ENCODE measurements at places on chromosomes 4 and X.
A peak's percentile ranks its signal among the peaks of the same experiment; 100 is the strongest.

GRCh38 chrX:153388722-153389459 lies 12.3 kb downstream of the PNMA6E start:
- no peak for DNase-seq

GRCh38 chr4:90219822-90220221 lies 92.6 kb downstream of the CCSER1 start:
- no peak for DNase-seq

DNA sequence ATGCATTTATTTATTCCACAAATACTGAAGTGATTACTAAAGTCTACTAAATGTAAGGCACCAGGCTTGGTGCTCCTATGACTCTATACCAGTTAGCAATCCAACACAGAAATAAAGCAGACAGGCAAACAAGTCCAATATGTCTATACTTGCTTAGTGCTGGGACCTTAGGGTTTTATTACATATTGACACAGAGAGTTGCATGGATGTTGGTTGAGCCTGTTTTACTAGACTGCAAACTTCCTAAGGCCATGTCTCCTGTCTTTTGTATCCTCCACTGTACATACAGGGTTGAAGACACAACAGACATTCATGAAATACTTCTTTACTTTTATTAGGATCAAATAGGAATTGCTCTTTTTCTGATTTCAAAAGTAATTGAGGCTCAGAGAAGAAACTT lies 69.0 kb downstream of the LNX1 start:
- no peak for DNase-seq

GRCh38 chrX:45824471-45824870 lies 623.8 kb upstream of the DIPK2B start:
- no peak for DNase-seq

GRCh38 chrX:135275973-135276372 lies 24.1 kb downstream of the ETDA start:
- no peak for DNase-seq

DNA sequence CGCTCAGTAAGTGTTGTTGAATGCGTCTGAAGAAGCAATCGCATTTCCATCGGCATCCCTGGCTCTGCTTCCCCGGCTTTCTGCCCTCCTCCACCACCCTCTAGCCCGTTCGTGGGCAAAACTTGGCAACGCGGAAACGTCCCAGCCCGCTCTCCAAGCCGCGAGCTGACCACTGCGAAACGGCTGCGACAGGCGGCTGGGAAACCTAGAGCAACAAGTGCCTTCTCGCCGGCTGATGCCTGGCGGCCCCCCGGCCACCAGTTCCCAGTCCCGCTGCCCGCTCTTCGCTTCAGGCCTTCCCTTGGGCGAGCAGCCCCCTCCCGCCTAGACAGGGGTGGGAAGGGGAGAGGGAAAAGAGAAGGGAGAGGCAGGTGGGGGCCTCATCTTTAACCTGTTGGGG lies 837 bp downstream of the CITED1 start:
- DNase-seq = no peak

- no peak for DNase-seq
Measured at GRCh38 chr4:176526704-176527103, 206.9 kb downstream of the SPCS3 start.

GRCh38 chr4:138598226-138598625 lies 356.1 kb upstream of the SLC7A11 start:
- DNase-seq = no peak

DNA sequence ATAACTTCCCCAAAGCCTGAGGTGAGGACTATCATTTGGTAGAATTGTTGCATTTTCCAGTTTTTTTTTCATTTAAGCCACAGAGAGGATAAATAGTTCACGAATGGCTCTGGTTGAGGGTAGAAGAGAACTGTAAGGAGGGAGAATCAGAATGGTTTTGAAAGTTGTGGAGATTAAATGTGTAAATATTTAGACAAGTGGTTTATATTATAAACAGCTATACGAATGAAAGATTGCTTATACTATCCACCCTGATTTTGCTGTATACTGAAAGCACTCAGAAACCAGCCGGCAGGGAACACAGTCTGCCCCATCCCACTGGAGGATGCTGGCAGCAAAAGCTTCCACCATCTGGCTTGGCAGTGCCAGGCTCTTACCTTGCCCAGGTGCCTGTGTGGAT lies 341.1 kb downstream of the RAPGEF2 start:
- no peak for DNase-seq

DNA sequence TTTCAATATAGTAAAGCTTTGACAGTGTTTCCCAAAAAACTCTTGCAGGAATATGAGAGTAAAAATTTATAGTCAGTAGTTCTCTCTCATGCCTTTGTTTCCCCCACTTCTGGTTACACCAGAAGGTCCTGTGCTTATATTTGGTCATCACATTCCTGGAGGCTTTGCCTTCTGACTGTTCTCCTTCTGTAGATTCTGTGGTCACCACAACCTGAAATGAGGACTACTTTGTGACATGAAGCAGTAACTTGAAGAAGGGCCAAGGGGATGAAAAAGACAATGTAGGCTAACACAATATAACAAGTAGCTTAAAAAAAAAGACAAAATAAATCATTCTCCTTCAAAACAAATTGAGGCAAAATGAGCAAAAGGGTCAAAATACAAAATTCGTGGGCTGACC lies 366.2 kb upstream of the NR3C2 start:
- no peak for DNase-seq

GRCh38 chrX:53483838-53484405 lies 49.8 kb upstream of the HSD17B10 start:
- DNase-seq = no peak

DNA sequence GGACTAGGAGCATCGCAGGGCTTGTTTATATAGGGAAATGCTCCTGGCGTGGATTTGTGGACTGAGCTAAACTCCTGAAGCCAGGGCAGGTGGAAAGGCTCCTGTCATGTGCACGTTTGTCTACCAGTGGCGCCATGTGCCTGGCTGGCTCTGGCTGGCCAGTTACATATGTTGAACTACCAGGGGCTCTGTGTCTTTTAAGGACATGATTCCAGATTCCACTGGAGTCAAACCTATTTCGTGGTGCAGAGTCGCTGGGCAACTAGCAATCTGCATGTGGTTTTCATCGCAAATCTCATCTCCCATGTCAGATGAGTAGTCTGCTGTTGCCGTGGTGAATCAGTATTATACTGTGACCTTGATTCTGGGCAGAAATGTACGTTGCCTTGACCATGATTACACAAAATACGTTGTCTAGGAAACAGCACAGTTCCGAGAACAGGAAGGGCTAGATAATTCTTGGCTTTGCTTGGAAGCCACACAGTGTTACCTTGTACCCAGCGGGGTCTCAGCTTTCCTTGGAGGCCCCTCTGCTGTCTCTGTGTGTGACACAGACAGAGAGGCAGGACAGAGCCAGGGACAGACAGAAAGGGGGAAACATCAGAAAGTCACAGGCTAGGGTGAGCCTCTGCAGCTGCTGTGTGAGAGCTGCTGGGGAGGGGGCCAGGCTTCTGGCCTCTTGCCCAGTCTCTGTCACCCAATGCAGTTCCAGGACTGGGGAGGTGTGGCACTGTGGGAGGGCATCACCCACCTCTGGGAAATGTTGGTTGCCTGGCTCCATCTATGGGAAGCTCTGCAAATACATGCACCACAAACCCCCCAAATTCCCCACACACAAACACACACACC lies 19.2 kb downstream of the PNMA6E start:
- no peak for DNase-seq

DNA sequence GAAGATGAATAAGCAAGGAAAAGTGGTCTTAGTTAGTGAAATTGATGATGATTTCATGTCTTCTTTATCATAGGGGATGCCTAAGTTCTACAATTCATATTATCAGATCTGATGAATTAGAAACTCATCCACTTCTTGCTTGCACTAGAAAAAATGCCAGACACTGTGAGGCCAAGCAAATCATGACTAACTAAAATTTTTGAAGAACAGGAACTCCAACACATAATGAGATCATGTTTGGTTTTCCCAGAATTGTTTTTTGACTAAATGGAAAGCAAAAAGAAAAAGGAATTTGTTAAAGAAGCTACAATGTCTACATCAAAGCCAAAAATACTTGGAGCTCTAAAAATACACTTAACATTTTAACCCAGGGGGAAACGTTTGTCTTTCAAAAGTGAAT lies 120.4 kb downstream of the ARSF start:
- no peak for DNase-seq

GRCh38 chrX:38859602-38860001 lies 58.3 kb downstream of the MID1IP1 start:
- DNase-seq = no peak

DNA sequence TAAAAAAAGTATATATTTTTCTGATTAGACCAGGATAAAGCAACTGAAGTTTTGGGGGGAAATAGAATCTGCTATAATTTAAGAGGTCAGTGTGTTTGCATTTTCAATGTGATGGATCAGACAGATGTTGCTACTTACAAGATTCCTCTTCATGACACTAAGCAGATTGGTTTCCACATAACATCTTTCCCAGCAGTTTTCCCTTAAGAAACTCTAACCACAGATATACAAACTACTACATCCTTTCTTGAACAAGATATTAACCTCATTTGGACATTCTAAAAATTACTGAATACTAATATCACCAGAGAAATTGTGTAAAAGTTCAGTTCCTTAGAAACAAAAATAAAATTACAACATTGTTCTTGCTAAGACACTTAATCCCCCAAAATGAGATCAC lies 106.7 kb upstream of the GUCY1A1 start:
- DNase-seq = no peak

DNA sequence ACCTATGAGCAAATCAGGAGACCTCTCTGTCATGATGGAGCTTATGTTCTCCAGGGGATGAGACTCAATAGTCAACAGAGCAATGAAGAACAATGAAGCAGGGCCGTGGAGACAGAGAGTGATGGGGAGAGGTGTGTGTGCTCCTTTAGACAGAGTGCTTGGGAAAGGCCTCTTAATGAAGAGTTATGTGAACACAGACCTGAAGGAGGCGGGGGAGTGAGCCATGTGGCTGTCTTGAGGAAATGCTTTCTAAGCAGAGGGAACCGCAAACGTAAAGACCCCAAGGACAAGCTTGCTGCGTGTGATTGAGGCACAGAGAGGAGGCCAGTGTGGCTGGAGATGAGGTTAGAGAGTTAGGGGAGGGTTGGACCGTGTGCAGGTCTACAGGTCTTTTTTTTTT lies 53.1 kb downstream of the CHRNA9 start:
- no peak for DNase-seq

DNA sequence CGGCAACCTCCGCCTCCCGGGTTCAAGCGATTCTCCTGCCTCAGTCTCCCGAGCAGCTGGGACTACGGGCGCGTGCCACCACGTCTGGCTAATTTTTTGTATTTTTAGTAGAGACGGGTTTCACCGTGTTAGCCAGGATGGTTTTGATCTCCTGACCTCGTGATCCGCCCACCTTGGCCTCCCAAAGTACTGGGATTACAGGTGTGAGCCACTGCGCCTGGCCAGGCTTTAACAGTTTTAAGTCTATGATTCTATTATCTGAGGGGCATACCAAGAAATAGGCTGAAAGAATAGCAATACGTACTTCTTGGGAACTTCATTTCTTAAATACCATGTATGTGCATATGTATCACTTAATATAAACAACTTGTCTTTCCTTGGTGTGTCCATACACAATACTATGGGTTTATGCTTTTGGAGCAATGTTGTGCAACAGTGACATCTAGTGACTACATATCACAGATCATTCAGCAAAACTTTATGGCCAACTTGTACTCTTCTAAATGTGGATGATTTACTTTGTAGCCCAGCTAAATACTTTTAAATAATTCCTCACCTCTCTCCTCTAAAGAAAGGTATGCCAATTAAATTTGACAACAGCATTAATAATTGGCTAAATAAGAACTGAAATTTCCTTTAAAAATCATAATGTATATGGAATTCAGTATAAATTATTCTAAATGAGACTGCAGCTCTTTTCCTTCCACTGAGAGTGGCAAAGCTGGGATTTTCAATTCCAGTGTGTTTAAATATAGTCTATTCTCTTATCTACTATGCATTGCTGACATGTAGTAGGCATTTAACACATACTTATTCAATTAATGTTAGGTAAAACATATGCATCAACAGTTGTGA lies 10.4 kb downstream of the SLC9B1 start:
- DNase-seq = peak; percentile 30

- no peak for DNase-seq
Measured at GRCh38 chr4:108963910-108964309, 201.1 kb upstream of the ETNPPL start.

GRCh38 chr4:117293784-117294183 lies 208.4 kb upstream of the TRAM1L1 start:
- no peak for DNase-seq

DNA sequence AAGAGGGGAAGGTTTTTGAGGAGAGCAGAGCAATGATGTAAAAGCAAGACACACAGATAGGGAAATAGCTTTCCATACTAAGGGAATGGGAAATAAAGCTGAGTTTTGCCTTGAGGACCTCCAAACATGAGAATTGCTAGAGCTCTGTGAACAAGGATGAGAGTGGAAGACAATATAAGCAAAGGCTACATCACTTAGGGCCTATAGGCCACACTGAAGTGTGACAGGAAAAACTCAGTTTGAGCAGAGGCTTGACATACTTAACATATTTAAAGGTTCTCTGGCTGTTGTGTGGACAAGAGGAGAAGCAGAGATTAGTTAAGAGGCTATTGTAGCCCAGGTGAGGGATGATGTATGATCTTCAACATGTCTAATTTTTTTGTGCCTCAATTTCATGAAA lies 5.3 kb upstream of the SRP72 start:
- no peak for DNase-seq

DNA sequence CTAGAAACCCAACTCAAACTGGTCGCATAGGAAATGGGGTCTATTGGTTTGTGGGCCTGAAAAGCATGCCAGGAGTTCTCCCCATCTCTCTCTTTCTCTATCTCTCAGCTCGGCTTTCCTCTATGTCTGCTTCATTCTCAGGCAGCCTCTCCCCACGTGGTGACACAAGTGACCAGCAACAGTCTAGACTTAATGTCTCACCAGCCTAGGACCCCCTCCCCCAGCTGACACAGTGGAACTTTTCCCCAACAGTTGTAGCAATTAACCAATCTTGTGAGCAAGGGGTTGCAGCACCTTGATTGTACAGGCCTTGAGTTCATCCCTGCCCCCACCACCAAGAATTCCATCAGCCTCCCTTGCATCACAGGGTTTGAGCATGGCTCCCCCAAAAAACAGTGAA lies 159.8 kb upstream of the KIT start:
- DNase-seq = no peak

- no peak for DNase-seq
Measured at GRCh38 chr4:73589261-73589847, 30.9 kb downstream of the RASSF6 start.

GRCh38 chrX:150616179-150616862 lies 47.9 kb downstream of the MTM1 start:
- DNase-seq = no peak

DNA sequence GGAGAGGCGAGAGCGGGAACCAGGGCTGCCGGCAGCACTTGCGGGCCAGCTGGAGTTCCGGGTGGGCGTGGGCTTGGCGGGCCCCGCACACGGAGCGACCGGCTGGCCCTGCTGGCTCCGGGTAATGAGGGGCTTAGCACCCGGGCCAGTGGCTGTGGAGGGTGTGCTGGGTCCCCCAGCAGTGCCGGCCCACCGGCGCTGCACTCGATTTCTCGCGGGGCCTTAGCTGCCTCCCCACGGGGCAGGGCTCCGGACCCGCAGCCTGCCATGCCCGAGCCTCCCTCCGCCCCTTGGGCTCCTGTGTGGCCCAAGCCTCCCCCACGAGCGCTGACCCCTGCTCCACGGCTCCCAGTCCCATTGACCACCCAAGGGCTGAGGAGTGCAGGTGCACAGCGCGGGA lies 25.2 kb upstream of the KIT start:
- no peak for DNase-seq
